Breast epithelium (tissue), 4 donors: ENCODE measurements at places on chromosomes 7 and 10.

DNA sequence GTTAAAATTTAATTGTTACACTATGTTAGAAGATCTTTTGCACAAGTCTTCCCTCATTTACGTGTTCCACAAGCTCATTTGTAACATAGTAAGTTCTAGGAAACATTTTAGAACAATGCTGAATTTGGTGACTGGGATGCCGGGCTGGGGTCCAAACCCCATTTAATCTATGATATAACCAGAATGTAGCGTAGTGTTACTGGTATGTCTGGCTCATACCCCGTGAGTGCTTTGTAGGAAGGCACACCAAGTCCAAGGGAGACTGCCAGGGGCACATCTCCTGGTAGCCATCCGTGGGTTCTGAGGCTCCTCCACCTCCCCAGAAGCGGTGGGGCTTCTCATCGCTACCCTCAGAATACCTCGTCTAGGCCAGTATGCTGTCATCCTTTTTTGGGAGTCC is 21.3 kb upstream of the TMEM236 start:
- H3K4me3 ChIP-seq = no peak overlapping the region
- H3K27me3 ChIP-seq = no peaks in the 10 kb centered on the region
- no peaks in the 10 kb centered on the region for H3K36me3 ChIP-seq
- no peak overlapping the region for H3K27ac ChIP-seq

DNA sequence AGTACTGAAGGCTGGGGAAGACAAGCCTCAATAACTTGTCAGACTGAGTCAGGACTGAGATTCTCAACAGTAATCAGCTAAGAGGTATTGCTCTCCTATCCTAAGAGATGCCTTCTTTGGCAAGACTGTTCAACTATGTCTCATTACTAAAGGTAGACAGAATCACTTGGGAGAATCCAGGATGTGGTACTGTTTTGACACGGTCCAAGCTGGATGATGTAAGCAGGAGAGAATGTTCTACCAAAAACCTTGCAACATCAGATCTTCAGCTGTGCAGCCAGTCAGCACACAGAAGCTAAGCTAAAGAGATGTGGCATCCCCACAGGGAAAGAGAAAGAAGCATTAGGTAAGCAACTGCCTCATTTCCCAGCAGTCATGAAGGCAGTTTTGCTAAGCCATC is 391.4 kb downstream of the NRG3 start:
- DNase-seq = no peak
- no peaks in the 10 kb centered on the region for H3K36me3 ChIP-seq
- no peak overlapping the region for H3K4me3 ChIP-seq
- no peaks in the 10 kb centered on the region for H3K4me1 ChIP-seq

DNA sequence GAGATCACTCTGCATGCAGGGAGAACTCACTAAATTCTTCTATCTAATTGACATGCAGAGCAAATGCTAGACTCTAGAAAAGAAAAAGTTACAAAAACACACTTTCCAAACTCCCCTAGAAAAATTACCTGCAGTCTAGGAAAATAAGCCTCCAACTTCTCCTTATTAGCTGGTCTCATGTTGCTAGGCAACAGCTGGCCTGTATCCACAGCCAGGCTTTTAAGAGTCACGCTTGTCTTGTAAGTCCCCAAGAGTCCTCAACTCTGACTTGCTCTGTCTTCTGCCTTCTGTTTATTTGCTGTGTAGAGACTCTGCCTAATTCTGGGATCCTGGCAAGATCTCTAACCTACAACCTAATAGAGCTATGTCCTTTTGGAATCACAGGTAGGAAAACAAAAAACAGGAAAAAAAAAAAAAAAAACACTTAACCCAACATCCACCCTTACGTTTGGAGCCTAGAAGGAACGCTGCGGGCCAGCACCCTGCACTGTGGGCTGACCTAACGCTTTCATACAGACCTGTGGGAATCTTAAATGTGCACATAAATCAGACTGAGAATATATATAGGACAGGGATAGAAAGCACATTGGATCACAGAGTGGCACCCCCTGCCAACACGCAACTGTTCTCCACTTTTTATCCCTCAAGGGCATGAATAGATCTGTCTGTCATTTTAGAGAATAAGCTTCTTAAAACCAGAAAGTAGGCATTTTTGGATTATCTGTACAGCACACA is 117.0 kb upstream of the PTPRZ1 start:
- no peak for DNase-seq
- H3K27me3 ChIP-seq = no peaks in the 10 kb centered on the region
- no peaks in the 10 kb centered on the region for H3K4me1 ChIP-seq
- H3K36me3 ChIP-seq = no peaks in the 10 kb centered on the region
- H3K4me3 ChIP-seq = no peak overlapping the region
- H3K27ac ChIP-seq = no peak overlapping the region

GRCh38 chr7:4730971-4731370 is 44.5 kb upstream of the AP5Z1 start:
- H3K36me3 ChIP-seq = no peaks in the 10 kb centered on the region
- no peak overlapping the region for H3K4me3 ChIP-seq
- no peaks in the 10 kb centered on the region for H3K27me3 ChIP-seq

DNA sequence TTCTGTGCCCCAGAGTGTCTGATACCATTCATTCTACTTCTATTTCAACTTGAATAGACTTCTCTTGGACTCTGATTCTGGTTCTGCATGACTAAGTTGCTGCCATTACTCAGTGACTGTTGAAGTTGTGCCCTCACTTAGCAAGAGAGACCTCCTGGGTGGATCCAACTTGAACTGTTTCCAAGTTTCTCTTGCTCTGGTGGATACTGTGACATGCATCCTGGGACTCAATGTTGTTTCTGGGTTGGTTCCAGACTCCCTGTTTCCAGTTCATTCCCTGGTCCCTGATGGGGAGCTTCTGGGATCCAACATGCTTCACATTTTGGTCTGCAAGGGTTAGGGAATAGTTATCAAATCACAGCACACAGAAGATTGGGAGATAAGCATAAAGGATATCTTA is 26.2 kb upstream of the PRPF18 start:
- H3K27ac ChIP-seq = no peak overlapping the region
- DNase-seq = no peak
- no peaks in the 10 kb centered on the region for H3K36me3 ChIP-seq
- H3K4me1 ChIP-seq = no peaks in the 10 kb centered on the region
- no peak overlapping the region for H3K4me3 ChIP-seq

- H3K36me3 ChIP-seq = no peaks in the 10 kb centered on the region
- H3K4me3 ChIP-seq = no peak overlapping the region
- DNase-seq = no peak
- H3K27ac ChIP-seq = no peak overlapping the region
- no peaks in the 10 kb centered on the region for H3K27me3 ChIP-seq
Observed at GRCh38 chr10:62869958-62870357, 53.8 kb upstream of the EGR2 start.

GRCh38 chr10:49187044-49187484 is 1.1 kb downstream of the TMEM273 start:
- H3K4me3 ChIP-seq = peak overlapping the region; percentile 31
- H3K27ac ChIP-seq = no peak overlapping the region
- no peaks in the 10 kb centered on the region for H3K27me3 ChIP-seq
- H3K36me3 ChIP-seq = no peaks in the 10 kb centered on the region
- no peaks in the 10 kb centered on the region for H3K4me1 ChIP-seq
- DNase-seq = no peak
